Cardiac fibroblast (primary cell): ENCODE measurements at places on chromosomes 1 and 21.
A peak's percentile ranks its signal among the peaks of the same experiment; 100 is the strongest.

- DNase-seq: peak; percentile 51
Measured at GRCh38 chr1:1441002-1441888, 5.8 kb downstream of the VWA1 start.

DNA sequence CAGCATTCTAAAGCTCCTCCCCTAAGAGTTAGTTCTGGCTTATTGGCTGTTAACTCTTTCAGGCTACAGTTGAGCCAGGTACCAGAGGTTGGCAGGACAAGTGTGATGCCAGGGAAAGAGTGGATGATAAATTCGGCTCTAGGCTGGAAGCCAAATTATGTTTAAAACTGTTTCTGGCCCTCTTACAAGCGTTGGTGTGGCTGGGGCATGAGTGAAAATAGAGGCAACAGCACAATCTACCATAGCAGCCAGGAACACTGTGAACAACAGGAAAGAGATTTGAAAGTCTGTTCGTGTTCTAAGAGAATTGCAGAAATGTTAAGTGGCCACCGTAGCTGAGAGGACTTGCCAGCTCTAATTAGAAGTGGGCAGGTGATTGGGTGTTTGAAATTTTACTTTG, 84.2 kb downstream of the CDC7 start:
- DNase-seq: no peak

- peak; percentile 96 for DNase-seq
Measured at GRCh38 chr1:12636098-12636950, 7.6 kb upstream of the AADACL4 start.

DNA sequence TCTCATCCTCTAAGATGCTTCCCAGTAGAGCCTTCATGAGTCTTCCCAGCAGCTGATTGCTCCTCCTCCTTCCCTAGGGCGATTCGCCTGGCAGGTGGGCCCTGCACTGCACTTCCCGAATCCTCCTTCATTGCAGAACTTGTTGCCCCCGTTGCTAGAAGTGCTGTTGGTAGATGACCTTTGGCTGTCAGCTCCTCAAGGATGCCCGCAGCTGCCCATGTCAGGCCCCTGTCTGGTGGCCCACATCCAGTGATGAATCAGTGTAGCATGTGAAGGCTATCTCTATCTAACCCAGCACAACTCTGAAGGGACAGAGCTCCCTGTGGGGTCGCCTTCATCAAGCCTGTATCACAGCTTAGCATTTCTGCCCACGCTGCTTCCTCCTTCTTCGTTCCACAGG, 52.1 kb upstream of the F3 start:
- no peak for DNase-seq

GRCh38 chr1:221939607-221940006, 197.7 kb upstream of the DUSP10 start:
- no peak for DNase-seq

DNA sequence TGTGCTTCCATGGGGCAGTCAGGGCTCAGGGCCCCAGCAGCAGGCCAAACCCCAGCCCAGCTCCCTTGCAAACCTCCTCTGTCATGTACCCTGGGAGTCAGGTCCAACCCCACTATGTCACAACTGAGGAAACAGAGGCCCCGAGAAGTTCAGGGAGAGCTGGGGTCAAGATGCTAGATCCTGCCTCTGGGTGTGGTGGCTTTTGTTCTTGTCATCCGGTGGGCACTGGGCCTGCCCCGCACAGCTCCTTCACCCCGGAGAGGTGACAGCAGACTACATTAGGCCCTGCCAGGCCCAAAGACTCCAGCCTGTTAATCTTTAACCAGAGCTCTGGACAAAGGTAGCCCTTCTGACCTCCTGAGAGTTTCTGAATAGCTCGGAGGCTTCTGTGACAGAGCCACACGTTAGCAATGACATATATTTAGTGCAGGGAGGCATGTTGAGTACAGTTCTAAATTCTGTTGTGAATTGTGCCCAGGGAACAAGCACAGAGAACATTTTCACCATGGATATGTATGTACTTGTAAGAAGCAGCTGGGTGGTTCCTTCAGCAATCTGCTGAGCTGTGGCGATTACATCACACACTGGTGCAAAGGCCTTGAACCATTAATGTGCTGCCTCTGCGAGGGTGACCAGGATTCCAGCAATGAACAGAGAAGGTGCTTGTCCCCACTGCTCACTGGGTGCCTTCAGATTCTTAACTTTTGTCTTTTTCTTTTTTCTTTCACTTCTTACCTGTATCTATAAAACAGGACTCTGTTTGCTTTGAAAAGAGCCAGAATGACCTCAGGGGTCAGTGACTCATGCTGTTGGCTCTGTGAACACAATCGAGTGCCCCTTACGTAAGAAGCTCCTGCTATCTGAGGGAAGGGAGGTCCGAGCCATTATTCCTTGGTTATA, 102.8 kb downstream of the RHOU start:
- DNase-seq: peak; percentile 87

DNA sequence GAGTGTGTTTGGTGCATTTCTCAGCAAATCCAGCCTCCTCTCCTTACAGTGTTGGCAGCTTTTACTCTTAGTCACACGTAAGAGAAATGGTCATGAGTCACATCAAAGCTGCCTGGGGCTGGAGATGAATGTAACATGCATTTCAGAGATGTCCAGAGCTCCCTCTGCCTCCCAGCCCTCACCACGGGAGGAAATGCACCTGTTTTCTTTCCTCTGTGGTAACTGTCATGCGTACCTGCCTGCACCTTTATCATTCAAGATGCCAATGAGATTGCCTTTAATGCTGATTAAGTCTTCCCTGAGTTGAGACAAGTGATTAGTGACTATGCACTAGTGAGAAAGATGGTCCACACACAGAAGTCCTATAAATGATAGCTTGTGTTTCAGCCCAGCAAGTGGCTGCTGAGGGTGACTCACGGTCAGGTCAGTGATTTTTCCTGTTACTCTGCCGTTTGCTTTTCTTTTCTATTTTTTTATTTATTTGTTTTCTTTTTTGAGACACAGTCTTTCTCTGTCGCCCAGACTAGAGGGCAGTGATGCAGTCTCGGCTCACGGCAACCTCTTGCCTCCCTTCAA, 277.3 kb upstream of the FMN2 start:
- peak; percentile 25 for DNase-seq

DNA sequence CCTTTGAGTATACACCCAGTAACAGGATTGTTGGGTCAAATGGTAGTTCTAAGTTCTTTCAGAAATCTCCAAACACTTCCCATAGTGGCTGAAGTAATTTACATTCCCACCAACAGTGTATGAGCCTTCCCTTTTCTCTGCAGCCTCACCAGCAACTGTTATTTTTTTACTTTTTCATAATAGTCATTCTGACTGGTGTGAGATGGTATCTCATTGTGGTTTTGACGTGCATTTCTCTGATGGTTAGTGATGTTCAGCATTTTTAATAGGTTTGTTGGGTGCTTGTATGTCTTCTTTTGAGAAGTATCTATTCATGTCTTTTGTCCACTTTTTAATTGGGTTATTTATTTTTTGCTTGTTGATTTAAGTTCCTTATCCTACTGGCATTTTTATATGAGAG, 26.4 kb upstream of the LAMC1 start:
- DNase-seq: no peak

- DNase-seq: no peak
Measured at GRCh38 chr1:235307158-235308124, 20.5 kb downstream of the ARID4B start.

GRCh38 chr21:17793246-17794123, 25.7 kb downstream of the C21orf91 start:
- DNase-seq: peak; percentile 19

DNA sequence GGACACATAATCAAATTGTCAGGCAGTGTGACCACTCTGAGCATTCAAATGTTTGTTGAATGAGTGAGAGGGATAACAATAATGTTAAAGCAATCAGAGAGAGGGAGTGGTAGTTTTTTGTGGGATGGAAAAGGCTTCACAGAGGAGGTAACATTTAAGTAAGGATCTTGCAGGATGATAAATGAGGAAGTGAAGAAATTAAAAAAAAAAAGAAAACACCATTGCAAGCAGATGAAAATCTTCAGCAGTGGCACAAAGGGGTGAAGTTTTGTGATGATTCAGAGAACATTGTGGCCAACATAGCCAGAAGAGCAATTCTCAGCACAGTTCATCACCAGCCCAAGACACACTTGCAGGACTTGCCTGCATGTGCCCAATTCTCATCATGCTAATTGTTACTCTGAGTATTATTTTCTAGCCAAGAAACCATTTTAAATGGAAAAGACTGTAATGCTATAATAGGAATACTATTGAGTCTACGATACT, 35.0 kb downstream of the OVGP1 start:
- DNase-seq: no peak
